Activated CD8-positive, alpha-beta memory T cell treated with anti-CD3 and anti-CD28 coated beads for 48 hours (primary cell): ENCODE measurements at places on chromosomes 7 and 10.

- no peak for DNase-seq
These were observed 109.9 kb downstream of the OAT start for GRCh38 chr10:124308811-124309210.

DNA sequence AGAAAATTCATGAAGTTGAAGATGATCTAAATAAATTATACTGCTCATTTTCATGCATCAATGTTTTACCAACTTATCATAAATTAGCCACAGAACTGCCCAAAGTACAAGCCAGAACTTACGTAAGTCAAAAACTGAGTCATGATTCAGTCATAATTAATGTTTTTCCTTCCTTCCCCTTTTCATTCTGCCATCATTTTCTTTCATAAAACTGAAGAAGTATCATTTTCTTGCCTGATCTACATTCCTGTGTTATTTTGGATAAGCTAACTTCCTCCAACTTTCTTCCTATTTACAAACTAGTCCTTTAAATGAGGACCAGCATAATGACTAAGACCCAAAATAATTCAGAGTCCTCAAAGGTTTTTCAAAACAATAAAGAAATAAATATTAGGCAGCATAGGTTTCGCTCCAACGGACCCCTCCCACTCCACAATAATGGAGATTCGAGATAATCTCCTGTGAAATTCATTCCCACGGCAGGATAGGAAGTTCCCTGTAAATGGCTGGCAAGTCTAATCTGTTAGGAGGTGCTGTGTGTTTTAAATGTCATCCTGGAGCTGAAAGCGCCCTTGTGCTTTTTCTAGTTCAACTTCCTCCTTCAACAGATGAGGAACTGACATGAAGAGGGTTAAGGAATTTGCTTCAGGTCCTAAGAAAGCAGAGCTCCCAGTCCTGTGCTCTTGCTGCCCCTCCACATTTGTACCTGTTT, 218.9 kb downstream of the DOCK4 start:
- DNase-seq: no peak

DNA sequence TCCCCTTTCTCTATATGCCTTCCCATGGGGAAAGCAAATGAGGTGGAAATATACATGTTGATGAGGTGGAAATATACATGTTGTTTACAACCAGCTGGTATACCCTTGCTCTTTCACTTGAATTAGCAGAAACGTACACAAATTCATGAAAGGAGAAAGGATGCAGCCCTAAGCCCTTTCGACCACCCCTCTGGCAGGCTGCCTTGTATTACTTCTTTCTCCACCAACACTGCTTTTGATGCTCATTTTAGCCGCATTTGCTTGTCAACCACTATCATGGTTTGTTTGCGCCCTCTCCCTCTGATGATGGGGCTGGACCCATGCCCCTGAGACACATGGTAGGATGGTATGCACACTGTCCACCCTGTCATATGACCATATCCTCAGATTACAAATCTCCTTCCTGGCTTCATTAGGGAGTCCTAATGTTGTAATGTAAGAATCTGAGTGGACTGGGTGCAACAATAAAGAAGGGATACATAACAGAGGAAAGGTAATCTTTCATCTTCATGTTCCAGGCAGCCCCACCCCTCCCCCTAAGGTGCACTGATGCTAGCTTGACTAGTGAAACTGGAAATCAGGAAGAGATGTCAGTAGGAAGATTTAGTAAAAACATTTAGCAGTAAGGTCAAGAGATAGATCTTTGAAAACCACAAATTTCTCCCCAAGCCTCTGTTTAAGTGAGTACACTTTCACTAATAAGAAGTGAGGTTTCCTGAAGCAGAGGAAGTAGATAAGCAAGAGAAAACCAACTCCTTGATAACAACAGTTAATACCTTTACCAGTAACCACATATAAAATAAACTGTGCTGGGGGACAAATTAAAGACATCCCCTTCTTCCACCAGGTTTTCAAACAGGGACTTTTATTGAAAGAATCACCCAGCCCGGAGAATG, 536.8 kb upstream of the NRP1 start:
- DNase-seq: no peak

DNA sequence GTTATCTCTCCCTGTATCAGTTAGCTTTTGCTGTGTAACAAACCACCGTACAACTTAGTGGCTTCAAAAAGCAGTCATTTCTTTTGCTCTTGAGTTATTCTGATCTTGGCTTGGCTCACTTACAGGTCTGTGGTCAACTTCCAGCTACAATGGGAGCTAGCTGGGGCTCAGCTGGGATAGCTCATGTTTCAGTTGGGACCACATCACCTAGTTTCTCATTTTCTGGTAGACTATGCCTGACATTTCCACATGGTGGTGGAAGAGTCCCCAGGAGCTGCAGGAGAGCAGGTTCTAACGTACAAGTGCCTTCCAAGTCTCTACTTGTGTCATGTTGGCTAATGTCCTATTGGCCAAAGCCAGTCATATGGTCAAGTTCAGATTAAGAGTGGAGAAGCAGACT, 25.8 kb upstream of the PIP4K2A start:
- DNase-seq: no peak

GRCh38 chr10:17316488-17317170, 88.6 kb downstream of the VIM start:
- no peak for DNase-seq

DNA sequence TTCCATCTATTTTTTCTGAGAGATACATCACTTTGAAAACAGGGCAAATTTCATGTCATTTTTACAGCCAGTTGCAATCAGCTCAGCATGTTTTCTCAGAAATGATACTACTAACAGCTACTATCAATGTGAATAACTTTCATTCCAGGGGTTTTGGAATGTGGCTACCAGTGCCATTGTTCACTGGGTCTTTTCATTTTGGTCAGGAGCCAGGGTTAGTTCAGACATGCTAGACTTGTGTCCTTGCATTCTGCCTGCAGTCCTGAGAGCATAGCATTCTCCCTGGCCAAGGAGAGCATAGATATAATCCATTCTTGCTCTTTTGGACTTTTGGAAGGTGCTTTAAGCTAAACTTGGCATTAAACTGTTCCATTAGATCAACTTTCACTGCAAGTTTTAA, 160.9 kb upstream of the NEBL start:
- no peak for DNase-seq

- DNase-seq: peak; percentile 10
These were observed 14.9 kb downstream of the TRIM56 start for GRCh38 chr7:101099969-101100781.

GRCh38 chr10:2963889-2964631, 103.3 kb upstream of the PFKP start:
- no peak for DNase-seq

DNA sequence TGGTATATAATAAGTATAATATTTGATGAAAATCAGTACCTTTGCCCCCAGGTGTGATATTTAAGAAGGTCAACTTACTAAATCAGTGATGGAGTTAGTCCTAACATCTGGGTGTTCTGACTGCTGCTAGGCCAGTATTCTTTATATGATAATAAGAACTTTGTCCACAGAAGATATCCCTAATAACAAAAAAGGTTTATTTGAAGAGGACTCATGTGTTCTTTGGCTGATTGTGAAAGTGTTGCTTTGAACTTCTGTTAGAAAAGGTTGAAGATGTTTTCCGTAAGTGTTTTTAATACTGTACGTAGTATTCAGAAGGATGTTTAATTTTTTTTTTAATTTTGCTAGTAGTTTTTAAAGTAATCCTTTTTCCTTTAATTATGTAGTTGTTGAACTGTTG, 10.2 kb downstream of the PTEN start:
- no peak for DNase-seq

DNA sequence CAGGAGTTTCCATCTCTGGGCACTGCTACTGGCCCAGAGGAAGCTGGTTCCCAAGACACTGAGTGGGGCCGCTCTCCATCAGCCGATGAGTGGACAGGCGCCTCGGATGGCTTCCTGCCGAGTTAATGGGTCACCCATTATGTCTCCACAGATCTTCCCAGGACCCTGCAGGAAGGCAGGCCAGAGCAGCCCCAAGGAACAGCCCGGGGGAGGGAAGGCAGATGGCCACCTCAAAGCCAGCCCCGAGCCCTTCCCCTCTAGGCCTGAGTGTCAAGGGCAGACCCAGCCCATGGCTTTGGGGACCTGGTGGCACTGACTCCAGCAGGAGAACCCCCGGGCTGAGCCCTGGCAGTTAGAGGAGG, 3.4 kb upstream of the LFNG start:
- no peak for DNase-seq

- DNase-seq: no peak
These were observed 7.8 kb downstream of the TAS2R41 start for GRCh38 chr7:143485500-143485899.

GRCh38 chr7:98057157-98057556, 49.5 kb upstream of the LMTK2 start:
- DNase-seq: no peak

- DNase-seq: no peak
These were observed 119.0 kb downstream of the FANK1 start for GRCh38 chr10:126015413-126015812.

- no peak for DNase-seq
These were observed 22.2 kb upstream of the RHEB start for GRCh38 chr7:151541709-151542499.

DNA sequence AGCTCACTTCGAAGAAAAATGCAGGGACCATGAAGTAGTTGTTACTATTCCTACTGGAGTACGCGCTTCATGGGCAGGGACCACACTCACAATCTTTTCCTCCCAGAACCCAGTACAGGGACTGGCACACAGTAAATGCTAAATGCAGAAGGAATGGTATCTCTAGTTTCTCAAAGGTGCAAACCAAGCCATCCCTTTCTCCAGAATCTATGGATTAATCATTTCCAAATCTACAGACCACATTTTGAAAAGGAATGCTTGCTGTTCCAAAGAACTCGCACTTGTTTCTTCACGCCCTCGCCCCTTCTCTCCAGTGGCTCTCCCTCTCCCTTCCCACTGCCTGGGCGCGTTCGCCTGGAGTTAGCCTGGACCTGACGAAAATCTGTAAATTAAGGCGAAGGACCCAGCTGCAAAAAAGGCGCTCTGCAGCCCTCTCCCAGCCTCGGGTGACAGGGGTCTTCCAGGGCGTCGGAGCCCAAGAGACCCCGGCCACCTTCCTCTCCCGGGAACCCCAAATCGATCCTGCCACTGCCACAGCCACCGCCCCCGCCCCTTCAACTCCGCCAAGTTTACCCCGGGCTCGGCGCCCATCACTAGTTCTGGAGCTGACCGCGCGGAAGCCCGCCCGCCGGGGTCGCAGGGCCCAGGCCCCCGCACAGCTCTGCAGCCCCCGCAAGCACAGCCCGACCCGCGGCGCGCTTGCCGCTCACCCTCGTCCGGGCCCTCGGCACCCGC, 527 bp downstream of the PDIA4 start:
- no peak for DNase-seq

- DNase-seq: no peak
These were observed 57.1 kb upstream of the DYNC1I1 start for GRCh38 chr7:95715274-95715673.

DNA sequence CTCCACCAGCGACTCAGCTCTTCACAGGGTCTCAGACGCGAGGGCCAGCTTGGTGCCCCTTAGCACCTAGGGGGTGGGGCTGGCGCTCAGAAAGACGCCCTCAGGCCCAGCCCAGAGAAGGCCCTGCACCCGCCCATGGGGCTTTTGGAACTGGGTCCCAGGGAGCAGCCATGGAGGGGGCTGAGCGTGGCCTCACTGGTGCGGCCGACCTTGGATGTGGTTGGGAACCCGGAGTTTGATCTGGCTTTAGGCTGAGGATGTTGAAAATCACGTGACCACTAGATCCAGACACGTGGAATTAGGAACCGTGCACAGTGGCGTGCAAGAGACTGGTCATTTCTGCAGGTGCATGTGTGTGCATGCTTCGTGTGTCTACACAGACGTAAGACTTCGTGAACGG, 185.4 kb downstream of the DNAJB6 start:
- DNase-seq: no peak

DNA sequence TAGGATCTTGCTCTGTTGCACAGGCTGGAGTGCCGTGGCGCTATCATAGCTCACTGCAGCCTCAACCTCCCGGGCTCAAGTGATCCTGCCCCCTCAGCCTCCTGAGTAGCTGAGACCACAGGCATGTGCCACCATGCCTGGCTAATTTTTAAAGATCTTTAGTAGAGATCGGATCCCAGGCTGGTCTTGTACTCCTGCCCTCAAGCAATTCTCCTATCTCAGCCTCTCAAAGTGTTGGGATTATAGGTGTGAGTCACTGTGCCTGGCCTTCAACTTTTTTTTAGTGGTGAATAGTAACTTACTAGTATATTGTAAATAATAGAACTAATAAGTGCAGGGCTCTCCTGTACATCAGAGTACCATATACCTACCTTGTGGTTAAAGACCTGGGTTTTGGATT, 52.1 kb upstream of the LMTK2 start:
- no peak for DNase-seq

- no peak for DNase-seq
These were observed 142.2 kb downstream of the HERPUD2 start for GRCh38 chr7:35552691-35553090.

DNA sequence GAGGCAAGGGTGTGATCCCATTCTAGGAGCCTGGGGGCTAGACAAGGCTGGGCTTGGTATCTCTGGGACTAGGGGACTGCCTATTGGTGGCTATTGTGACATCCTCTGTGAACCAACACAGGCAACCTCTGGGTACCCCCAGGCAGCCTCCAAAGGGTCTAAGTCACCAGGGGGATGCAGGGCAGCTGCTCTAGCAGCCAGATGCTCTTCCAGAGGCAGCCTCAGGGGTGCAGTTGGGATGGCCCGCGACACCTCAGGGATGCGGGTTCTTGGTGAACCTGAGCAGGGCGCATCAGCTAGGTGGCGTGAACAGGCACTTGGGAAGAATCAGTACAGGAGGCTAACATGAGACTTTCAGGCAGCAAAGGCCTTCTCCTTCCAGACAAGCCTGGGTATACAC, 1.6 kb upstream of the TMEM120A start:
- no peak for DNase-seq

DNA sequence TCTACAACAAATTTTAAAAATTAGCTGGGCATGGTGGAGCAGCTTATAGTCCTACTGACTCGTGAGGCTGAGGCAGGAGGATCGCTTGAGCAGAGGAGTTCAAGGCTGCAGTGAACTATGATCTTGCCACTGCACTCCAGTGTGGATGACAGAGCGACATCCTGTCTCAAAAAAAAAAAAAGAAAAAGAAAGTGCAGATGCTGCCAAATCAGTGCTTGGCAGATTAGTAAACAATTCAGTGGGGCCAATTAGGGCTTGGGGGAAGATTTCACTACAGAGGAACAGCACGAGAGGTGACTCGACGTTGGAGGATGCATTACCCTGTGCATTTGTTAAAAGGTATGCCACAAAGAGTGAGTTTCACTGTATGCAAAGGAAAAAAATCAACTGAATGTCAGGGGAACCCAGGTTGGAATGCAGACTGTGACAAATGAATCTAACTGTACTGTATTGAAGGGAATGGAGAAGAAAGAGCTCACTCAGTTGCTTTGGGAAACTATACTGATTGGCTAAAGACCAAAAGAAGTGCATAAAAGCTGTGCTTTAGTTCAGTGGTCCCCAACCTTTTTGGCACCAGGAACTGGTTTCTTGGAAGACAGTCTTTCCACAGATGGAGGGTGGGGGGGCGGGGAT, 31.6 kb downstream of the GARIN1A start:
- DNase-seq: no peak

- no peak for DNase-seq
These were observed 32.3 kb downstream of the CAV1 start for GRCh38 chr7:116557066-116557585.

GRCh38 chr10:116817780-116818343, 31.4 kb upstream of the ENO4 start:
- no peak for DNase-seq
